ENCODE measurements at places on chromosomes 2 and 18.

- no peak for DNase-seq
These were observed 87.3 kb upstream of the PPP1CB start for GRCh38 chr2:28664120-28664842.

DNA sequence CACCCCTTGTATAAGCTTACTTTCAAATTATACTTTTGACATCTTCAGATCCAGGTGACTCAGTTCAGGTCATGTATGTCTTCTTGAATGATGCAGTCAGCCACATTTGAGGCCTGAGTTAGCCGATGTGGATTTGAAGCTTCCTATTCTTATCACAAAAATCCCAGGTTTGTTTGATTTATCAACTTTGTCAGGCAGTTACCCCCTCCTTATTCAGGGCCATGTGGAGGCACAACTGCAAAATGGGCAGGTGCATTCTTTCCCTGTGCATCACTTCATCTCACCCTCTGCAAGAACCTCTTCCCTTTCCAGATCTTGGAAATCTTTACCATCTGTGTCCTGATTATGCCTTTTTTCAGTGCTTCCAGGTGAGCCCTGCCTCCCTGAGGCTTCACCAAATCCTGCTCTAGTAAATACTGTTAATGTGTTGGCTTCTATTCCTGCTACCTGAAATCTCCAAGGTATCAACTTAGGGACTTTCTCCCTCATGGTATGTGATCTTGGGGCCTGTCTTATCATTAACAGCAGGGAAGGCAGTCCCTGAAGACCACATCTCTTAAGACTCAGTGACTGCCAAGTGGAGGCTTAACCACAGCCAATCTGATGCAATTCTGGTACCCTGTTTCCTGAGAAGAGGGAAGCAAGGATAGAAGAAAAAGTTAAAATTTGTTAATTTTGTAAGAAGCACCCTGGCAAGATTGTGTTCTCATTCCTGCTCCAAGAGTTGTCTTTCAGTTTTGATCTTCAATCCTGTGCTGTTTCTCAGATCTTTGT lies 9.4 kb upstream of the ARHGAP28 start:
- DNase-seq, result no peak

DNA sequence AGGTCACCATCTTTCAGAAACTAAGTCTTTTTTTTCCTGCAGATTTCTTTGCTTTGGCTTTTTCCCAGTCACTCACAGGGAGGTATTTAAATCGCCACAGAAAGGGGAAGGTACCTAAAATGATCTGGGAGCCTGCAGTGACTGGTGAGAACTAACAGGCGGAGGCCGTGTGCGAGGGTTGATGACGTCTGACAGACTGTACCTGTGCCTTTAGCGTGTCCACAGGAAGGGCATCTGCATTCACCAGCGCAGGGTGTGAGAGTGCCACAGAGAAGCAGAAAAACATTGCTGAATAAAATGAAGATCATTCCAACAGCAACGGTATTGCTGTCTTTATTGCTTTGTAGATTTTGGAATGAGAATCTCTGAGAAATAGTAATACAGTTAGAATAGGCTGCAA lies 5.7 kb downstream of the CTDP1 start:
- DNase-seq, result no peak

DNA sequence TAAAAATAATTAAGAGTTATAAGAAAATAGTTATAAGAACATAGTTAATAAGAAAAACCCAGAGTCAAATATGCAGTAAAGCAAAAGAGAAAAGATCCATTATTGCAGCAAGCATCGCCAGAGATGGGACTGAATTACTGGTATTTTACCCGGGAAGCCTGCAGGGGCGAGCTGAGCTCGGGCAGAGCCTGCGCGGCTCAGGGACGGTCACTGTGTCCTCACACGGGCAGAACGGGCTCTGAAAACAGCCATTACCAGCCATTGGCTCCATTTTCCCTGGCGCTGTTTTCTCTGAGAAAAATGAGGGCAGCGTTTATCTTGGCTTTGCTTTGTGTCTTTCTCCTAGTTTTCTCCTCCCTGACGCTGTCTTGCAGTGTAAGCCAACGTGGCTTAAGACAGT lies 95.3 kb upstream of the ALKAL2 start:
- DNase-seq, result peak; percentile 23

DNA sequence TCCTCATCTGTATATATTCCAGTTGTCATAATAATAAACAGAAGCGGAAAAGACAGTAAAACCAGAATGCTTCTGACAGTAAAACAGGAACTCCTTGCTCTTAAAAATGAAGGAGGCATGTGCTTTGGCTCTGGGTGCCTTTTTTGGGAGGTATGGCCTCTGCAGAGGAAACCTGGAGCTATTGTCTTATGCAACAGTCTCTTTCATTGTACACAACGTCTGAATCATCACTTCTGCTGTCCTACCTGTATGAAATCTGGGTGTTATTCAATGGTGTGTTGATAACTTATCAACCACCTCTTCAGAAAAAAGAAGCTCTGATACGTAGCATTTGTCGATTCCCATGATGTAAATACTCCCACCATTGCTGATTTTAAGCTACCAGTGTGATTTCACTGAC lies 64.8 kb downstream of the CDCA7 start:
- no peak for DNase-seq

GRCh38 chr2:235935773-235936172 lies 232.4 kb downstream of the GBX2 start:
- no peak for DNase-seq

DNA sequence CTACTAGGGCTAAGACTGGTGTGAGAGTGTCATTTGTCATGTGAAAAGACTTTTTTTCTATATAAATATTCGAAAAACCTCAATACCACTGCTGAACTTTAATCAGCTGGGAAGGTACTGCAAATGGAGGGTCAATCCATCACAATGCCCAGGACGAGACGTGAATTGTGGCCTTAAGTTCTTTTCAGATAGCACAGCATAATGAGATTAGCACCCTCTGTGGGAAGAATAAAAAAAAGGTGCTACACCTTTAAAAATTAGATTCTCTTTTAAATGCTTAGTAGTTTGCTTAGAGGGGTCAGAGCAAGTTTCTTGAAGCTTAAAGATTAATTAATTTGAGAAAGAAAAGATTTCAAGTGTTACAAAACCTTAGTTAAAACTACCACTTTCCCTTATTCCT lies 5.6 kb downstream of the LRRTM1 start:
- DNase-seq, result no peak

- no peak for DNase-seq
These were observed 53.6 kb downstream of the SMAD2 start for GRCh38 chr18:47876813-47877212.

DNA sequence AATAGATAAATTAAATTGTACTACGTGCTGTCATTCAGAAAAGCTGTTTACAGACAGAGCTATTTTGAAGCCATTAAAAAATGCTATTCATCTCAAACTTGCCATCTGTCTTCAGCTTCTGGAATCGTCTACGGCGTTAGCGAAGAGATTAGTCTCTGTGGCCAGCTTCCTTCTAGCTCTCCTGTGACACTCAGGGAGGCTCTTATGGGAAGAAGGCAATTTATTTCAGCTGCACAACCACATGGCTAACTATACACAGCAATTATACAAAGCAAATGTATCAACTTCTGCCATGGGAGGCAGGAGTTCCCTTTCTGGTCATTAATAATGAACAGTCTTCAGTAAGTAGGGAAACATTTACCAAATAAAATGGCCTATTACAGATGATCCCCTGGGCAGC lies 6.3 kb downstream of the CTAGE1 start:
- no peak for DNase-seq

- no peak for DNase-seq
These were observed 68.3 kb upstream of the RND3 start for GRCh38 chr2:150555611-150556356.

GRCh38 chr2:230961091-230961491 lies 34.8 kb upstream of the SPATA3 start:
- no peak for DNase-seq

GRCh38 chr2:110770959-110771431 lies 38.6 kb downstream of the ACOXL start:
- DNase-seq, result no peak

- DNase-seq, result no peak
These were observed 107.3 kb downstream of the PLCL1 start for GRCh38 chr2:197911667-197912066.

DNA sequence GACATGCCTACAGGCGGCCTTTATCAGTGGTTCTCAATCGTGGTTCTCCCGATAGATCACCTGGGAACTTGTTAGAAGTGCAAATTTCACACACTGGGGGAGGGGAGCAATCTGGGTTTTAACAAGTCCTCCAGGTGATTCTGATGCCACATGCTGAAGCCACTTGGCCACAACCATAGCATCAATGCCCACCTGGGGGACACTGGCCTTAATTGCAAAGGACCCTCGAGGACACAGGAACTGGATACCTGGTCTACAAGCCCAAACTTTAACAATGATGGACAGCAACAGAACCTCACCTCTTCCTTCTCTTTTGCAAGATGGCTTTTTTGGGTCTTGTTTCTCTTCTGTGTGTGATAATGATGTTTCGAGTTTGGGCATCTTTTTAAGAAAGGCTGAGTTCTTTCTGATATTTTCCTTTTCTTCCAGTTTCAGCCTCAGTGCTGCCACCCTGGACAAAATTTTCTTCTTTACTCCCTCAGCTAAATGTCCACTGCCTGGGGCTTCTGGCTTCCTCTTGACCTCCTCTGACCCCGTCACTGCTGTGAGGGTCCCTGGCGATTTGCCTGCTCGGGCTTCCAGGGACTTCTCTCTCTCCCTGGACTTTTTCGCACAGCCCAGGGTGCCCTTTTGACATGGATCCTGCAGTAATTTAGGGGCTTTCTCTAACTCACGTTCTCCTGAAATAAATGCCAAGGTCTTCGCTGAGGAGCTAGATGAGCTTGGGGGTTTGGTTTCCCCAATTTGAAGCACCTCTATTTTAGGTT lies 94.2 kb downstream of the ALPK2 start:
- DNase-seq, result no peak

DNA sequence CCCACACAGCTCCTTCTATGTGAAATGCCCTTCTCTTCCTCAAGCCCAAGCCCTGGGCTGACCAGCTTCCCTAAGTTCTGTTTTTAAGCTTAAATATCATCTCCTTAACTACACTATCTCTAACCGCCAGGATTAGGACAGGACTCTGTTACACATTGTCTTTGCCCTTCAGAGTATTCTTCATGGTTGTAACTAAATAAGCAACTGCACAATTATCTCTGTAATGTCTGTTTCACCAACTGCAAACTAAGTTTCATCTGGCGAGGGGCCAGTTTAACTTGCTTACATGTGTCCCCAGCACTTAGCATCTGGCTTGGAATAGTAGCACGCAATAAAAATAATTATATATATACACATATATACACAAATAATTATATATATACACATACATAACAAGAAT lies 1.1 kb upstream of the ERMN start:
- no peak for DNase-seq

GRCh38 chr2:46010925-46011490 lies 286.2 kb upstream of the EPAS1 start:
- peak; percentile 59 for DNase-seq

- DNase-seq, result peak; percentile 85
These were observed 207.0 kb upstream of the FANCL start for GRCh38 chr2:58448065-58448507.

GRCh38 chr2:203811491-203812221 lies 55.9 kb upstream of the CTLA4 start:
- peak; percentile 98 for DNase-seq

GRCh38 chr2:133606616-133607015 lies 38.4 kb upstream of the NCKAP5 start:
- no peak for DNase-seq

GRCh38 chr2:171136024-171136423 lies 24.7 kb downstream of the TLK1 start:
- no peak for DNase-seq

GRCh38 chr2:86491088-86491487 lies 49.9 kb downstream of the KDM3A start:
- DNase-seq, result no peak

GRCh38 chr2:3664925-3665324 lies 6.9 kb downstream of the ALLC start:
- no peak for DNase-seq

DNA sequence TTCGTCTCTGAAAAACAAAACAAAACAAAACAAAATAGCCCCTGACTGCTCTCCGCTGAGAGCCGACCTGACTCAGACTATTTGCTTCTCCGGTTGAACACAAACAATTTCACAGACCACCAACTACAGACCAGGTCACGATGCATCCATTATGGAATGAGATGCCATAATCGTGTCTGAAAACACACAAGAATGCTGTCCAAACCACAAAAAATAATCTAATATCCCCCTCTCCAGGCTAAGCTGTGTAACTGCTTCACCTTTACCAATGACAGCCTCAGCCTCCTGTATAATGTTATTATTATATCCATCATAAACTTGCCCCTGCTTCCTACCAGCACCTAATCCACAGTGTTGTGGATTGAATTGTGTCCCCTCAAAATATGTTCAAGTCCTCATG lies 114.7 kb downstream of the DNAH6 start:
- peak; percentile 51 for DNase-seq

- DNase-seq, result no peak
These were observed 357.6 kb downstream of the RAD51AP2 start for GRCh38 chr2:17160594-17160993.

- DNase-seq, result no peak
These were observed 40.3 kb downstream of the COPS9 start for GRCh38 chr2:240095556-240096523.

DNA sequence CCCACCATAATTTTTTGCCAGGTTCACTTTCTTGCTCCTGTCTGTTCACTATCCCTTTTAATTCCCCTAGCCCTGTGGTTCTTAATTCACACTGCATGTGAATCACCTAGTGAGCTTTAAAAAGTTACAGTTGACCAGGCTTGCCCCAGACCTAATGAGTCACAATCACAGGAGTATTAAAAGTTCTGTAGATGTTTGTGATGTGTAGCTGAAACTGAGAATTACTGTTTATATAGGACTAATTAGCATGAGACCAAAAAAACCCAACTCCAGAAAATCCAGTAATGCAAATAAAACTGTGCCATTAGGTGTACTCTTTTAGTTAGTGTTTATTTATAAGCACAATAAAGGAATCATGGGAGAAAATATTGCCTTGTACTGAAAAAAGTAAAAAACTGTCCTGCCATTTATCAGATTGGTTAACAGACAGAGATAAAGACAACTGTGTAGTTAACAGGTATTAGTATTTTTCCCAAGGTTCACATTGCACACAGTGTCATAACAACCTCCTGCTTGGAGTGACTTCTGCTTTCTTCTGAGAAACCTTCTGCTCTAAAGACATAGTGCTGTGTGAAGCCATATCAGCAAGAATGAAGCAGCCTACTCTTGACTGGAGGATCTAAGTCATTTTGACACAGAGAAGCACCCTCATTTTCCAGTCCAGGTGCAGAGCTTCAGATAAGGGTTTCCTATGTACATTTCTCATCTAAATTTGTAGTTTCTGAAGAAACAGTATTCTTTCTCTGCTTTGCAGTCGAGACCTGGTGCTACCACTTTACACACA lies 39.0 kb downstream of the VAPA start:
- DNase-seq, result no peak
